Epithelial cell of proximal tubule (primary cell): ENCODE measurements at places on chromosomes 6 and 20. TPM values are rescaled to one million over a fixed set of nuclear protein-coding genes. Genes with fewer than 3 reads are reported as not detected.

The INSM1 gene
- total RNA-seq, result not detected in 2 replicates

The RNF182 gene
- total RNA-seq, result 15.6 and 19.1 TPM in 2 replicates

The PRL gene
- total RNA-seq, result not detected in 2 replicates

DNA sequence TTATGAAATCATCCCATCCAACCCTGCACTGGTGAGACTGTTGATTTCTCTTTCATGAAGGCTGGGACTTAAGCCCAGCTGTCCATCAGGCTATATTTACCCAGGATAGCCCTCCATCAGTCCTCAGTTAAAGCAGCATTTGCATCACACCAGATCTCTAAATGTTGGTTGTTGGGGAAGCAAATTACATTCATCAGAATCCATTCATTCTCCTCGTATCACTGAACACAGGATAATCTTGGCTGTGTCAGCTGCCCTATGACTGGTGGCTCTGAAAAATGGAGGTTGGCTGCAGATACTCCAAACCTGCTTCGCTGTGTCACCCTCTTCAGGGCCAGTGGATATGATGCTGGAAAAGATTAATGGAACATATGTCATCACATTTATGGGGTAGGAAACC is 718.3 kb downstream of the KIF16B start:
- DNase-seq, result no peak

DNA sequence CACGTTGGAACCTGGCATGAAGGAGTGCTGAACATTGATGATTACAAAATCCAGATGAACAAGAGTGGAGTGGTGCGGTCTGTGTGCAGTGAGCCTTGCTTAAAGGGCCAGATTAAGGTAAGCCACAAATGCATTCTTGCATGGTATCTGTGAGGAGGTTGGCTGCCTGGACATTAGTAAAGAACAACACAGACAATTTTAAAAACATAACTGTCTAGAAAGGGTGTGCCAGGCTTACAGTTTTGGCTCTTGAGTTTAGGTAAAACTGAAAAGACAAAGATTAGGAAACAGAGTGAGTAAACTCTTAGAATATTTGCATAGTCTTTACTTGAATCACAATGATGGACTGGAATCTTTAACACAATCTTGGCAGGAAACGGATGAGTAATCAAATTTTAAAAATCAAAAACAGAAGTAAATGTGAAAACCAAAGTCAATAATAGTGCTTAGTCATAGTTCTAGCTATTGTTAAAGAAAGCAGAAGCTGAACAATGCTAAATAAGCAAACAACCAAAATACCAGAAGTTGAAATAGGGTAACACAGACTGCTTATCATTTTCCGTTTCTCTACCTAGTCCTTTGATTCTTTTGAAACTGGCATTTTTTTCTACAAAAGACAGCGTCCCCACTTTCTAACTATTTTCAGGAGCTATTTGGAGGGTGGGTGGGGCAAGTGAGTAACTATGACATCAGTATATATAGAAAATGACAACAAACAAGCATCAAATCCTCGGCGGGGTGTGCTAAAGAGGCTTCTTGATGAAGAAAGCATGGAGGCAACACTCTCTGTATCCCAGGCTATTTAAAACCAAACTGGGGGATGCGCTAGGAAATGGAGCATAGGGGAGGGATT is 185.8 kb upstream of the RAB32 start:
- DNase-seq, result peak; percentile 38

DNA sequence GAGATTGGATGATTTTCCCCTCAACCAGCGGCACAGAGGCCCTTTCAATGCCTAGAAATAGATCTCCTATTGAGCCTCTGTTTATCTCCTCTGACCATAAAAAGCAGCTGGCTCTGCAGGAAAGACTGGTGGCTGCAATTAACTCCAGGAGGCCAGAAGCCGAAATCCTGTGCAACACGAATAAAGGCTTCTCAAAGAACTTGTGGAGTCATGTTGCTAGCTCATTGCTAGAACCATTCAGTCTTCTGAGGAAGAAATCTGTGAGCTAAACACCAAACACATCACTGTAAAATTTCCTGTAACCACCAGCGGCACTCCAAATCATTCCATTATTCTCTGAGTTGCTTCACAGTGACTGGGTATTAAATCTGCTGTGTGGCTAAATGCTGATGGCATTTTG is 49.1 kb upstream of the TPD52L1 start:
- DNase-seq, result no peak

DNA sequence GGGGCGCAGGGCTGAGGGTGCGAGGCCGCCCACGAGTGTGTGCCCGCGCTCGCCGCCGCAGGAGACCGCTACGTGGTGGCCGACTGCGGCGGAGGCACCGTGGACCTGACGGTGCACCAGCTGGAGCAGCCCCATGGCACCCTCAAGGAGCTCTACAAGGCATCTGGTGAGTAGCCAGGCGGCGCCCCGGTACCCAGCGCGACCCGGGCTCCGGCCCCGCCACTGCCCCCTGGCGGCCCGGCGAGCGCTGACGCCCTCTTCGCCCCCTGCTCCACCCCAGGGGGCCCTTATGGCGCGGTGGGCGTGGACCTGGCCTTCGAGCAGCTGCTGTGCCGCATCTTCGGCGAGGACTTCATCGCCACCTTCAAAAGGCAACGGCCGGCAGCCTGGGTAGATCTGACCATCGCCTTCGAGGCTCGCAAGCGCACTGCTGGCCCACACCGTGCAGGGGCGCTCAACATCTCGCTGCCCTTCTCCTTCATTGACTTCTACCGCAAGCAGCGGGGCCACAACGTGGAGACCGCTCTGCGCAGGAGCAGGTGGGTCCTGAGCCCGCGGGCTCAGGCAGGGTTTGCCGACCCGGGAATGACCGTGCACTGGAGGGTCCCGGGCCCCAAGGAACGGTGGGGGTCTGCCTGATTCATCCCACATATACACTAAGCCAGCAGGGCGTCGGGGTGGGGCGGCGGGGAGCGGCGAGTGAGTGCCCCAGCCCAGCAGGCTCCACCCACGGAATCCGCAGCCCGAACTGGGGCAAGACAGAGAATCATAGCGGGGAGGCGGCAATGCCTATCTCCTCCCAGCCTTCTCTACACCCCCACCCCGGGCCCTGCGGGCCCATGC is 17.4 kb downstream of the HSPA12B start:
- DNase-seq, result no peak

- no peak for DNase-seq
These were observed 37.0 kb downstream of the SYTL3 start for GRCh38 chr6:158686791-158687381.
